ENCODE measurements at places on chromosomes 6 and 20.

DNA sequence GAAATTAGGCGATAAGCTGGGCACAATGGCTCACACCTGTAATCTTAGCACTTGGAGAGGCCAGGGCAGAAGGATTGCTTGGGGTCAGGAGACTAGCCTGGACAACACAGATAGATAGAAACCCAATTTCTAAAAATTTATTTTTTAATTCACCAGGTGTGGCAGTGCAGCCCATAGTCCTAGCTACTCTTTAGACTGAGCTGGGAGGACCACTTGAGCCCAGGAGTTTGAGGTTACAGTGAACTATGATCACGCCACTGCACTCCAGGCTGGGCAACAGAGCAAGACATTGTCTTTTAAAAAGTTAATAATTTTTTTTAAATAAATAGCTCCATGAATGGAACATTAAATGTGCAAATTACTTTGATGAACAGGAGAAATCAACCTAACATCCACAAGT lies 8.2 kb downstream of the ZNF318 start:
- DNase-seq = no peak

GRCh38 chr20:32896521-32897280 lies 38.0 kb downstream of the EFCAB8 start:
- no peak for DNase-seq

- no peak for DNase-seq
These were observed 197.2 kb upstream of the GGTLC1 start for GRCh38 chr20:24185791-24186190.

DNA sequence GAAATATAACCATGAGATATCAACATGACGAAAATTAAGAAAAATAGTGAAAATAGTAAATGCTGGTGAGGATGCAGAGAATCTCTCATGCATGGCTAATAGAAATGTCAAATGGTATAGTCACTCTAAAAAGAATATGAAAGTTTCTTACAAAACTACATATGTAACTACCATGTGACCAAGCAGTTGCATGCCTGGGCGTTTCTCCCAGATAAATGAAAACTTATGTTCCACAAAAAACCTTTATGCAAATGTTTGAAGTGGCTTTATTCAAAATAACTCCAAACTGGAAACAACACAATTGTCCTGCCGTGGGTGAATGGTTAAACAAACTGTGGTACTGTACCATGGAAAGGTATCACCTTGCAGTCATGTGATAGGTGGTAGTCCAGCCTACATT lies 112.4 kb downstream of the HDGFL1 start:
- no peak for DNase-seq

- DNase-seq = no peak
These were observed 16.0 kb downstream of the FOXO3 start for GRCh38 chr6:108576709-108577108.
